ENCODE measurements at places on chromosomes 2 and 18.

GRCh38 chr2:117956036-117956796 is 57.7 kb downstream of the CCDC93 start:
- no peak for DNase-seq

DNA sequence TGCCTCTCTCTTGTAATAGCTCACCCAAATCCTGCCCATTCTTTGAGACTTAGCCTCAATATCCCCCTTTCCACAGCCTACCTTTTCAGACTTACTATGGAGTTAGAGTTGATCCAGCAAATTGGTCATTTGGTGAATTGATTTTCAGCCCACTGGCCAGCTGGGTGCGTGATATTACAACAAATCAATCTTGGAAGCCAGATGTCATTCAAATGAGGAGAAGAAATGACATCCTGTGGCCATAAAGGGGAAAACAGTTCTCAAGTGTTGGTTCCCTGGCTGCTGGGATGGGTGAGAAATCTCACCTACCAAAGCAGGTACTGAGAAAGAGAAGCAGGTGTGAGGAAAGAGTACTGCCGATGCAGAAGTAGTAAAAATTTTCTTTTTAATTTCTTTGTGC is 36.7 kb upstream of the FOXI3 start:
- no peak for DNase-seq

- DNase-seq = peak; percentile 73
Measured at GRCh38 chr2:178008636-178009289, 63.8 kb downstream of the PDE11A start.

DNA sequence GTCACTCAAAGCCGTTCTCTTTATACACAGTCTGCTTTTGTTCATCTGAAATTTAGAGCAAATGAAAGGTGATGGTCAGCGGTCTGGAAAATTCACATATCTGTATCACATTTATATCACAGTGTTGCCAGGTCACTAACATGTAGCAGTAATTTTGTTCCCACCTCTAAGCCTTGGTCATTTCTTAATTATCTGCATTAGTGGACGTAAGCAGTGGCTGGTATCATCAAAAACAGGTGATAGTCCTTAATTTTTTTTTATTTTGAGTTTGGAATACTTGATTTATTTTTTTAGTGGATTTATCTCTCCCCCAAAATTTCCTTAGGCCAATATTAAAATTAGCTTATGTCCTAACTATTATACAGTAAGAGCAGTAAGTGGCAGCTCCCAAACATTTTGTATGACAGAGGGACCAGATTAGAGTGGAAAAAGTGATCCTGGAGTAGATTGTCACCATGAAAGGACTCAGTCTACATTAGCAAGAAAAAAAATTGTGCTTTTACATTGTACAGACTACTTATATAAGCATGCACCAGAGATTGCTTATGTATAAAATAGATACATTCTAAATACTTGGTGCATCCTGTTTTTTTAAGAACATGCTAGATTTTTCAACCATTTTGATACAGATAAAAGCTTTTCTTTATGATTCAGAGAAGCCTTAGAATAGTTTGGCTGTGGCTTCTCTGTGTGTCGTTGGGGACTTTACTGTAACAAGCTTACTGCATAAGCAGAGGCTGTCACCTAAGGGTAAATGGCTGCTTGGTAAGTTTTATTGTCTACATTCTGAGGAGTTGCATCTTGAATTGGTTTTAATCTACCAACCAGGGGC is 65.0 kb downstream of the MAPRE2 start:
- DNase-seq = no peak

GRCh38 chr18:27967913-27968824 is 208.8 kb downstream of the CDH2 start:
- DNase-seq = no peak

DNA sequence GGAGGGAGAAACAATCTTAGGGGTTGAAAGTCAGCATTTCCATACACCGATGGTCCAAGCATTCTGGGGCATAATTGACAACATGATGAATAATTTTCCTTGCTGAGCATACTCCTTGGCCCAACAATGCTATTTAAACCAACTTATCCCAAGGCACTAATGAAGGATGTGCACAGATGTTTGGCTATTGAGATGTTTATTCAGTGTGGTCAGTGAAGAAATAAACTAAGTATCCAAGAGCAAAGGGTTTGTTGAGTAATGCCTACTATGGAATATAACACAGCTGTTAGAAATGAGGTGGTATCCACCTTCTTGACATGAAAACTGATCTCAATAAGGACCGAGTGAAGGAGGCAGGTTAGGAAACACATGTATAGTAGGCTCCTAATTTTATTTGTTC is 53.9 kb upstream of the RAB6D start:
- DNase-seq = no peak

DNA sequence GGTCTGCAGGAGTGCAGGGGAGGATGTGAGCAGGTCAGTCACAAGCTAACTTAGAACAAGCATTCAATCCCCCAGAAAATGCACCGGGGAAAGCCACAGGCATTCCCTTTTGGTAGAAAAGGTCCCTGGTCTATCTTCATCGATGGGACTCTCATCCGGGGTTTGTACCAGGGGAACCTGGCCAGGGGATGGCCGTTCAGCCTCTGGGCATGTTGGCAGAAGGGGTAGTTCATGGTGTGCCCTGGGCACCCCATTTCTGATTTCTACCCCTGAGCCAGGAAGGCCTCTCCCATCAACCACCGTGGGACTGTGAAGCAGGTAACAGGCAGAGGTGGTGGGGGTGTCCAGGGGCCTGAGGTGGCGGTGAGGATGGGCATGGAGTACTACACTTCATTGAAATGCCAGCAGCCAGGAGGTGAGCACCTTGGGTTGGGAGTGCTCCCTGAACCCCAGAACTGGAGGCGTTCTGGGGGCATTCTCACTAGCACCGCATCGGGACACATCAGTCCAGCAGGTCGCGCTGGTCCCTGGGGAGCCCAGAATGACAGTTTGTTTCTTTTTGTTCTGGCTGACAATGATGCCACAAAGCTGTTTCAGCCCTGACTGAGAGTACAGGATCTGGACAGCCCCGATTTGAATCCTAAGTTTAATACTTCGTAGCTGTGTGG is 172.3 kb downstream of the SMAD7 start:
- no peak for DNase-seq

- no peak for DNase-seq
Measured at GRCh38 chr2:212213191-212213590, 325.4 kb downstream of the ERBB4 start.

- no peak for DNase-seq
Measured at GRCh38 chr2:218366621-218367414, 10.2 kb downstream of the CATIP start.

GRCh38 chr2:70069049-70069448 is 18.2 kb upstream of the PCBP1 start:
- DNase-seq = no peak

DNA sequence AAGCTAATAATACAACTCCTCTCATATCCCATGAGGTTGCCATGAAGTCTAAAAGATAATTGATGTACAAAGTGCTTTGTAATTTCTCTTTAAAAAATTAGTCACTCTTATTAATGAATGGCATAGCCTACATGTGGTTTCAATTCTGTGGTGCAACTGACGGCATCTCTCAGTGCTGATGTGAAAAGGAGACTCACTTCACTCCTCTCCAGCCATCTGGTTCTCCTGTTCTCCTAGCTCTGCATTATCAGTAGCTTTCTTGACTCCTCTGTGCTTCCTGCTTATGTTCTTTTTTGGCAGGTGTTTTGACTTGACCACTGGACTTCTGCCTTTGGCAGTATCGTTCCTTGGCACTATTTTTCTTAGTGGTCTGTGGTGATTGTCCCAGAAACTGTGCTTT is 134.9 kb upstream of the ZFP36L2 start:
- no peak for DNase-seq

GRCh38 chr2:168468354-168468753 is 12.3 kb downstream of the CERS6 start:
- no peak for DNase-seq

- no peak for DNase-seq
Measured at GRCh38 chr2:217297096-217297495, 437.2 kb upstream of the TNP1 start.

- no peak for DNase-seq
Measured at GRCh38 chr2:141590620-141591019, 540.2 kb downstream of the LRP1B start.

- DNase-seq = no peak
Measured at GRCh38 chr2:230075988-230076631, 7.4 kb upstream of the SLC16A14 start.

- no peak for DNase-seq
Measured at GRCh38 chr2:23449831-23450331, 64.9 kb downstream of the KLHL29 start.

- DNase-seq = peak; percentile 37
Measured at GRCh38 chr2:68726608-68727367, 7.8 kb upstream of the ARHGAP25 start.

- no peak for DNase-seq
Measured at GRCh38 chr2:66426244-66427111, 8.4 kb upstream of the MEIS1 start.

DNA sequence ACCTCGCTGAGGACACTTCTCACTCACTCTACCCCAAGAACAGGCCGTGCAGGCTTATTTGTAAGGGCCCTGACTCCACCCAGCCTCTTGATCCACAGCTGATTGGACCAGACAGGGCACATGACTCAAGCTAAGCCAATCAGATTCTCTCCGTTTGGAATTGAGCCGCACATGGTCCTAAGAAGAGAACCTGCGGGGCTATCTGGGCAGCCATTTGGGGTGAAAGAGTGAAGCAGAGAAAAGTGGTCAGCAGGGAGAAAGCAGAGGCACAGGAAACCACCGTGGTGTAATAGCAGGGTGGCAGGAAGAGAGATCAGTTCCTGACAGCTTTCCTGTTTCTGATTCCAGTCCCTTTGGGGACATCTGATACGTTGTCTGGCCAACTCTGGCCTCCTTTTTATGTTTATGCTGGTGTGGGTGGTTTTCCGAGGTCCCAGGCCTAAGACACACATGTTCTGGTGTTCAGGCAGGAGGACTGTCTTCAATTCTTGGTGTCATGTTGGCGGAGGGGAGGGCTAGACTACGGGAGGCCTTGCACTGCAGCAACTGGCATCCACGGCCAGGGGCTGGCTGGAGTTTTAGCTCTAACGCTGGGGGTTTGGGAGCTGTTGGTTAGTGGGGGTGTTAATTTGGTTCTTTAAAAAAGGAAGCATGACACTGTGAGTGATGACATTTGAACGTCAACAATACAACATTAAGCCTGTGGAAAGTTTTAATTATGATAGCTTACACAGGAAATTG is 26.1 kb upstream of the SPTBN1 start:
- DNase-seq = no peak

DNA sequence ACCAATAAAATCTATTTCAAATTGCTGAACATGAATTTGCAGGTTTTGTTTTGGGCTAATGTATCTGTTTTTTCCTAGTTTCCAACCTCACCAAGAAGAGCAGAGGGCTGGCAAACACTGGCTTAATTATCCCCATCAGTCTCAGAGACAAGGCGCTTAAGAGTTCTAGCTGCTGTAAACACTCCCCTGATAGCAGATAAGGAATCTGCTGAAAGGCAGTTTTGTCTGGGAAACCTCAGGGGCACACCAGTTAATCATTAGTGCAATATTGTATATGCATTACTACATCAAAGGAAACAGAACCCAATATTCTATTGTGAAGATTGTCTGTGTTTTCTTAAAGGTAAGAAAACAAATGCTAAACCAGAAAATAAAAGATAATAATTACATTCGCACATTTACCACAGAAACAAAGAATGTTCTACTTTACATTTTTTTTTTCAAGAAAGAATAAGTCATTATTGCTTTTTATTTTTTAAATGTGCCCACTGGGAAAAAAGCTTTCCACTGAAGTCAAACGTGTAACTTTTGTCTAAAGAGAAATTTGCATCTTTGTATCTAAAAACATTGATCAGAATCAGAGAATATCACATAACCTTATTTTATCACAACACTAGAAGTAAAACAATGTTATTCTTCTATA is 179.1 kb downstream of the ERBB4 start:
- DNase-seq = peak; percentile 47

DNA sequence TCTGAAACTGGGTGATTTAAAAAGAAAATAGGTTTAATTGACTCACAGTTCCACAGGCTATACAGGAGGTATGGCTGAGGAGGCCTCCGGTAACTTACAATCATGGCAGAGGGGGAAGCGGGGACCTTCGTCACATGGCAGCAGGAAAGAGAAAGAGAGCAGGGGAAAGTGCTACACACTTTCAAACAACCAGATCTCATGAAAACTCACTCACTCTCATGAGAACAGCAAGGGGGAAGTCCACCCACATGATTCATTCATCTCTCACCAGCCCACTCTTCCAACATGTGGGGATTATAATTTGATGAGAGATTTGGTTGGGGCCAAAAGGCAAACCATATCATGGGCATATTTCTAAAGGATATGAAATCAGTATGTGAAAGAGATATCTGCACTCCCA is 12.0 kb upstream of the ARHGAP15 start:
- DNase-seq = no peak

DNA sequence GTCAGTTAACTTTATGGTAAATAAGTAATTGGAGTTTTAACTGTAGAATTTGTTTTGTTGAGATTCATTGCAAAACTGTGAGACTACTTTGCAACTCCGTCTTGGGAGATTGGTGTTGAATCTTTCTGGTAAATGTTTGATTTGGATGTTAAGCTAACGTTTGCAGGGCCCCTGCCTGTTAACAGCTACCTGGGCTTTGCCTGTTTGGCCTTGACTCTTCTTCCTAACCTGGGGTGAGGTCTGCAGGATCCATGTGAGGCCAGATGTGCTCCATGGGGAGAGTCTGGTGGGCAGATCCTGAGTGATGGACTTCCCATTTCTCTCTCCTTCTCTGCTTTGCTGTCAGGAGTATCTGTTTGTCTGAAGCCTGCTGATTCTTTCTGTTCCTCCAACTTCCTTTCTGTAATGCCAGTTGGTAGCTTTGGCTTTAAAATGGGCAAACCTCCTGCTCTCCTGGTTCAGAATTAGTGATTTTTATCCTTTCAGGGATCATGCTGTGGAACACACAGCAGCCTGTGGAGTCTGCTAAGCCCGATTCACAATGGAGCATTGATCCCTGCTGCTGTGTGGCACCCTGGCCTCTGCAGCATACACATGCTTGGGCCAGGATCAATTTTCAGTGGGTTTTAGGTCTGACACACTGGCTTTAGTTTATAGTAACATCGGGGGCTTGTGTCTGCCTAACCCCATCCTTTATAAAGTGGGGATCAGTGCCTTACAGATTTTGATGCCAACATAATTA is 36.3 kb downstream of the PTPRM start:
- no peak for DNase-seq

GRCh38 chr18:51543658-51544155 is 346.2 kb upstream of the MEX3C start:
- DNase-seq = no peak

GRCh38 chr2:209913786-209914345 is 88.6 kb upstream of the RPE start:
- no peak for DNase-seq
